ENCODE measurements at places on chromosomes 2 and 18.

GRCh38 chr2:45570671-45571334 is 40.3 kb downstream of the SRBD1 start:
- no peak for DNase-seq

DNA sequence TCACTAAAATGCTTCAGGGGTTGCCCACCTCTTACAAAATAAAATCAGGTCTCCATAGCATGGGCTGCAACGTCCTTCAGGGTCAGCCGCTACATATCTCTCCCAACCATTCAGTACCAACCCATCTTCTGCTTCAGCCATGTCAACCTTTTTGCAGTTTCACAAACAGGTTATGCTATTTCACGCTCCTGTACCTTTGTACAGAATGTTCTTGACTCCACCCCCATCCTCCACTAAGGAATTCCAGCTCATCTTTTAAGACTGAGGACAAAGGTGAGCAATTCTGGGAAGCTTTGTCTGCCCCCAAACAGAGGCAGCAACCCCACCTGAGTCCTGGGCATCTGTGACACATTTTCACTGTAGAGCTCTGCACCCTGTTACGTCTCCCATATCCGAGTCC is 8.8 kb upstream of the EVA1A start:
- DNase-seq, result no peak

DNA sequence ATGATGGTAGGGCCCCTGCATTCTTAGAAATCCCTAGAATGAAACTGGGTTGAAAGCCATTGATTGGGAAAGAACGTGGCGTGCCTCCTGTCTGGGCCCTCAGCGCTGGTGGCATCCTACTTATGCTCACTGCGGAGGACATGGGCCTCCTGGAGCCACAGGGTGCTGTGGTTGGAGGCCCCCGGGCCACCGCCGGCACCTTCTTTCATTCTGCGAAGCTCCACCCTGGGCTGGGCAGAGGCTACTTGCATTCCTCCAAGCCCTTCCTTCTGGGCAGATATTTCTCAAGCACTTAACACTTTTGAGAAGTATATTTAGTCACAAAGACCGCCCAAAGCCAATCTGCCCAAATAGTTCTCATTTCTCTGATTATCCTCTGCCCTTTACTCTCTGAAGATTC is 311.9 kb downstream of the MYCN start:
- DNase-seq, result no peak

DNA sequence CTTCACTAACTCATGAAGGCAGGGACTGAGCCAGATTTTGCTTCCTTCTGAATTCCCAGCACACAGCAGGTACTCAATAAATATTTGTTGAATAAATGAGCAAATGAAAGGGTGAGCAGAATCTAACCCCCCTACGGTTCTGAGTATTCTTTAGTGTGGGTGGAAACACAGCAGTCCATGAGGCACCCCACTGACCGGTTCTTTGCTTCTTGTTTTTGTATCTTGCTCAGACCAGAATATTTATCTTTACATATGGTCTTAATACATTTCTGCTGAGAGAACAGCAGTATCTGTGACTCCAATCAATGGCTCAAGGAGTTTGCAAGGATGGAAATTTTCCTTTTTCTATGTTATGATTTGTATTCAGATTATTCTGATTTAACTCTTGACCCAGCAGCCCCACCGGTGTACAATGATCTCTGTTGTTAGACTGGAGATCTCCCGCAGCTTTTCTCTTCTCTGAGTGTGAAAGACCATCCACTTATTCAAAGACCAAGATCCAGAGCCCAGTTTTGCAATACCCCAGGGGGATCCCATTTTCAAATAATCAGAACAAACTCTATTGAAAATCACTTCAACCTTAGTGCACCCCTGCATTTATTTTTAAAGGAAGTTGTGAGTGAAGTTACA is 506.5 kb upstream of the TNP1 start:
- DNase-seq, result no peak

DNA sequence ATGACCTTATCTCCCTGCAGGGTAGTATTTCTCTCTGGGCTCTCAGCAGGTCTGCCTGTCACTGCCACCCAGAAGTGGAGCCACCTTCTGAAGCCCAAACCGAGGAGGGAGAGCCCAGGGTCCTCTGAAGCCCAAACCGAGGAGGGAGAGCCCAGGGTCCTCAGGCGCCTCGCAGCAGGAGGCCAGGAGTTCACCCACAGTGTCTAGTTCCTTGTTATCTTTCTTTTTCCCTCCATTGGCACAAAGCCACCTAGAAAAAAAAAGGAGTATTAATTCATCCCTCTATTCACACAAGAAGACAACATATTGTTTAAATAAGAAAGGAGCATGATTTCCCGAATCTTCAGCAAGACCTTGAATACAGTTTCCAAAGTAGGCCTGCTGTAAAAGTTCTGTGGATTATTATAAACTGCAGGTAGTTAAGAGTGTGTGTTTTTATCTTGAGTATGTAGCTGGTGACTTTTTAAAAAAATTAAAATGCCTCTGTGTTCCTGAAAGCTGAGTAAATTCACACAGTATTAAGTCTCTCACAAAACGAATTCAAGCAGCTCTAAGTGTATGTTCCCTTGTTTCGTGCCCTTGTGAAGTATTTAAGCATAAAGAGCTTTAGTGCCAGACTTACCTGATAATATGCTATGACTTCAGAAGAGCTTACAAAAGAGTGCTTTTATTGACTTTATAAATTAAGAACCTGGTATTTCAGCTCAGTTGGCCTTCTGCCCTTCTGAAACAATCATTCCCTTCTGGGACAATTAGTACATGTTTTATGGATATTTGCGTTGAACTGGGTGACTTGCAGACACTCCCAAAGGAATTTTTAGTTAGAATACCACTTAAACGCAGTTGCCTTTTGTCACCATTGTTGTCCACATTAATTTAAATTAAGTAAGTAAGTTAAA is 11.7 kb upstream of the GRHL1 start:
- DNase-seq, result no peak

DNA sequence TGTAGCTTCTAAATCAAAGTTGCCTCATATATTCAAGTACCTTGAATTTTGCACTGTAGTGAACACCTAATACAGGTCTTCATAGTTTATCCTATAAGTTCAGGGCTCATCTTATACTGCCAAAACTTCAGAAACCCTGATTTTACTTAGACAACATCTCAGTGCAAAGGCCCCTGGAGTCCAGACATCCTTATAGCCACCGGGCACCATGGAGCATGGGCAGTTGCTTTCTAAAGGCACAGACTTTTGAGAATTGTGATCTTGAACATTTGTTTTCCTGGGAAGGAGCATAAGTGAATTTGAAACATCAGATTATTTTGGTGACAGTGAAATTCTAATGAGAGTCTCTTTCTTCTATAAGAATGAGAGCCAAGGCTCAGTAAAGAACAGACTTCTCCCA is 292.3 kb downstream of the CYRIA start:
- DNase-seq, result no peak

GRCh38 chr2:37189452-37190153 is 1.1 kb upstream of the SULT6B1 start:
- DNase-seq, result no peak

- no peak for DNase-seq
Observed at GRCh38 chr18:76622651-76623050, 127.6 kb upstream of the ZNF516 start.

GRCh38 chr2:74021407-74021755 is 36.7 kb downstream of the TET3 start:
- no peak for DNase-seq

- no peak for DNase-seq
Observed at GRCh38 chr2:83827618-83828017, 631.5 kb downstream of the SUCLG1 start.

- DNase-seq, result no peak
Observed at GRCh38 chr2:62149708-62150107, 46.2 kb upstream of the B3GNT2 start.

DNA sequence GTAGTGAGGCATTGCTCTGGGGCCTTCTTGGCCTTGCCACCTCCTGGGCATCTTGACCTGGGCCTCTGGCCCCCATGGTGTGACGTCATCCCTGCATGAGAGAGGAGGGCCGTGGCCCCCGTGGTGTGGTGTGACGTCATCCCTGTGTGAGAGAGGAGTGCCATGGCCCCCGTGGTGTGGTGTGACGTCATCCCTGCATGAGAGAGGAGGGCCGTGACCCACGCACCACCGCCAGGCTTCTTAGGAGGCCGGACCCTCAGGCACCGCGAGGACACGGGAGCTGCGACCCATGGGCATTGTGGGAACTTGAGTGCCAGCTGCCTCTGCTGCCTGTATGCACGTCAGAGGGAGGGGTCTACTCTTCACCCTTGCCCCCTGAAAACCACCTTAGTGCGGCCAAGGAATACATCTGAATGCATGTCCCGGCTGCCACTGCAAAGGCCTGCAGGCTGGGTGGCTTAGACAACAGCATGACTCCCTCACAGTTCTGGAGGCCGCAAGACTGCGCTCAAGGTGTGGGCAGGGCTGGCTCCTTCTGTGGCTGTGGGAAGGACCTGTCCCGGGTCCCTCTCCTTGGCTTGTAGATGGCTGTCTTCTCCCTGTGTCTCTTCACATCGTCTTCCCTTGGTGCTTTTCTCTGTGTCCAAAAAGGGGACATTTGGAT is 20.8 kb upstream of the OTOS start:
- no peak for DNase-seq

DNA sequence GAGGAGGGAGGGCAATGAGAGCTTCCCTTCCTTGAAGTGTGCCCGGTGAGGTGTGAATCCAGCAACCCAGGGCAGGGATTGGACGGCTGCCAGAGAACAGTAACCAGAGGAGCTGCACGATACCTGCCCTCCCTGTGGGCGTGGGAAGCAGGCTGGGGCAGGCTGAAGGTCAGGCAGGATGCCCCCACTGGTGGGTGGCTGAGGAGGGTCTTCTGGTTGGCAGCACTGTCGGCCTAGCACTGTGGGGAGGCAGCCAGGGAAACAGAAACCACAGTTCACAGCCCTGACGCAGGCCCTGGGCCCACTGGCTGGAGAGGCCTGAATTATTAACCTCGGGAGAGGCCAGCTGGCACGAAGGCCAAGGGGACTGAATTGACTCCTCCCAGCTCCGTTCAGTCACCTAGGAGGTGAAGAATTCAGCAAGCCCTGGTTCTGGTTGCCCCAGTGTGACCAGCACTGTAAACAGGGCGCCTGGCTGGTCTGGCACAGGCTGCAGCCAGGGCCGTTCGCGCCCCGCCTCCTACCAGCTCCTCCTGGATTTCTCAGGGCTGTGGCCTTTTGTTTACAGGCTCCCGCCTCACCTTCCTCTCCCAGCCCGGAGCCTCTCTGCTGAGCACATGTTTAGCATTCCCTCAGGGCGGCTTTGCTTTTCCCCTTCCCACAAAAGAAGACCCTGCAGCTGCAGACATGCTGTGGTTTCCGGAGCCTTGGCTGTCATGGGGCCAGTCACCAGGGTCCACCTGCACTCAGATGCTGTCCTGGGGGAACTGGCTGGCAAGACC is 97.8 kb downstream of the B3GNT2 start:
- DNase-seq, result no peak

- no peak for DNase-seq
Observed at GRCh38 chr2:3284657-3285630, 92.7 kb downstream of the EIPR1 start.

DNA sequence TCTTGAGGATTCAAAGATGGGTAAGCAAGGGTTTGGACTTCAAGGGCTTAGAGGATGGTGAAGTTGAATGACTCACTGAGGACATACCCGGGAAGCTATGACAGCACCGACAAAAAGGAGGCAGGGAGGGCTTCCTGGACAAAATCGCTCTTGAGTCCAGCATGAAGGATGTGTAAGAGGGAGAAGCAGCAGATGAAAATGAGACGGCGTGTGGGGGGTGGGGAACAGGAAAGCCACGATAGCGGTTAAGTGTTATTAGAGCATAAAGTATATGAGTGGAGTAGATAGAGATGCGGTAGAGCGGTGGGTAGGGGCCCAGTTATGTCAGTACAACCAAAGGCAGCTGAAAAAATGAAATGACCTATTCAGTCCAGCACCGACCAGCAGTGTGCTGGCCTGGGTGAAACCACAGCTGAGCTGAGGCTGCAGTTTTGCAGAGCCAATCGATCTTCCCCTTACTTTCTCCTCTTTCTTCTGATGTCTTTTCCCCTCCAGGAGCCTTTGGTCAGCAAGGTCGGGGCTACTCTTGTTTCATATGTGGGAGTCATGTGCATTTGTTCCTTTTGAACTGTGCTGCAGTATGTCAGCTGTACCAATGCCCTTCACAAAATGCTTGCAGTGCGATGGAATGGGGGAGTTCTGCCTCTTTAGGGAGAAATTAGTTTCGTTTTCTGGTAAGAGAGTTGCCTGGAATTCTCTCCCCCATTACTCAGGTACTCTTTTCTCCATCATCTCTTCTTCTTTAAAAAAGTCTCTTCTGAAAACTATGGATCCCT is 2.0 kb upstream of the THUMPD2 start:
- DNase-seq, result no peak

DNA sequence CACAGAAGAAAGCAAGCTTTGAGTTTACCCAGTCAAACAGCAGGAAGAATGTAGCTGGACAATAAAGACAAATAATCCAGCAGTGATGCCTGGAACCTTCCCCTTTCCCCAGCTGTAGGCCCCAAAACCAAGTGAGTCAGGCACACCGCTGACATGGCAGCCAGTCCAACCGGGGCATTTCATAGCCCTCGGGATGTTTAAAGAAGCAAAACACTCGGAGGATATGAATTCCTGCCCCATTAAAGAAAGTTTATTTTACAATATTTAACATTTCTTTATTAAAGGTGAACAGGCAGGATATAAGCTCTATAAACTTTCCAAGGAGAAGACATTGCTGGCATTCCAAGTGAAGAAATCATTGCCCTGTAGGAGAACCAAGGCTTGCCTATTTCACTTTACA is 507.6 kb upstream of the TNP1 start:
- DNase-seq, result no peak

GRCh38 chr2:219017201-219017931 is 23.9 kb downstream of the CFAP65 start:
- DNase-seq, result no peak

- no peak for DNase-seq
Observed at GRCh38 chr2:150392614-150393013, 94.9 kb downstream of the RND3 start.

- no peak for DNase-seq
Observed at GRCh38 chr2:181578829-181579228, 78.1 kb downstream of the CERKL start.

- DNase-seq, result no peak
Observed at GRCh38 chr2:20012282-20013125, at the start of gene MATN3. TSS of gene MATN3 (minus strand) at chr2:20012668. CDS start at chr2:20012631, 37 bp downstream.

- no peak for DNase-seq
Observed at GRCh38 chr2:71603311-71603811, 150.0 kb downstream of the DYSF start.

DNA sequence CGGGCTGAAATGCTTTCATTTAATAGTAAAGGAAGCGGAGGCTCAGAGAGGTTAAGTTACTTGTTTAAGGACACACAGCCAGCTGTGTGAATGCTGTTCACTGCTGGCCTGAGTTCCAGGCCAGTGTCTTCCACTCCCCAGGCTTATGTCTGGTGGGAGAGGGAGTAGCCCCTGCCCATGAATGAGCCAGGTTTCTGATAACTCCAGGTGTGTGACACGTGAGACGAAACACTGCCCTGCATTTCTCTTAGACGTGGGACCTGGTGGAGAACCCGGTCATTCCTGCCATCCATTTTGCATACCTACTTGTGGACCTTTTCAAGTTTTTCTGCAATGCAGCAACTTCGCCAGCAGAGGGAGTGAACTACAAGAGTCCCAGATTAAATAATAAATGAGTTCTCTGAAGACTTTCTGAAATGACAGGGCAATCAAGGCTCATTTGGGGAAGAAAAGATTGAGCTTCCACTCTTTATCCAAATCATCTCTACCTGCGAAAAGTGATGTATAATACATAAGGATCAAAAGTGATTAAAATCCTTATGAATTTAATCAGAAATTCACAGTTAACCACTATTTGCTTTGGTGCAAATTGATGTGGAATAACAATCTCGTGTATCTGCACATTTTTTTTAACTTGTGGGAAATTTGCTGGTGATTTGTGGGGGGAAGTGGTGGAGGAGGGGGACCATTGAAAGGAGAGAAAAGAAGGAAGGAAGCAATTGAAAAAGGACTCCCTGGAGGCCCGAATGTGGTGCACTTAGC is 79.4 kb upstream of the ASB18 start:
- DNase-seq, result peak; percentile 23

Data from stimulated activated CD8-positive, alpha-beta memory T cell treated with anti-CD3 and anti-CD28 coated beads, Interleukin-15, amount 100 ng/mL, for 48 hours (primary cell).